ENCODE measurements at places on chromosomes 13 and 19.

- no peak for DNase-seq
Observed at GRCh38 chr13:101013245-101013644, 338.6 kb upstream of the TMTC4 start.

DNA sequence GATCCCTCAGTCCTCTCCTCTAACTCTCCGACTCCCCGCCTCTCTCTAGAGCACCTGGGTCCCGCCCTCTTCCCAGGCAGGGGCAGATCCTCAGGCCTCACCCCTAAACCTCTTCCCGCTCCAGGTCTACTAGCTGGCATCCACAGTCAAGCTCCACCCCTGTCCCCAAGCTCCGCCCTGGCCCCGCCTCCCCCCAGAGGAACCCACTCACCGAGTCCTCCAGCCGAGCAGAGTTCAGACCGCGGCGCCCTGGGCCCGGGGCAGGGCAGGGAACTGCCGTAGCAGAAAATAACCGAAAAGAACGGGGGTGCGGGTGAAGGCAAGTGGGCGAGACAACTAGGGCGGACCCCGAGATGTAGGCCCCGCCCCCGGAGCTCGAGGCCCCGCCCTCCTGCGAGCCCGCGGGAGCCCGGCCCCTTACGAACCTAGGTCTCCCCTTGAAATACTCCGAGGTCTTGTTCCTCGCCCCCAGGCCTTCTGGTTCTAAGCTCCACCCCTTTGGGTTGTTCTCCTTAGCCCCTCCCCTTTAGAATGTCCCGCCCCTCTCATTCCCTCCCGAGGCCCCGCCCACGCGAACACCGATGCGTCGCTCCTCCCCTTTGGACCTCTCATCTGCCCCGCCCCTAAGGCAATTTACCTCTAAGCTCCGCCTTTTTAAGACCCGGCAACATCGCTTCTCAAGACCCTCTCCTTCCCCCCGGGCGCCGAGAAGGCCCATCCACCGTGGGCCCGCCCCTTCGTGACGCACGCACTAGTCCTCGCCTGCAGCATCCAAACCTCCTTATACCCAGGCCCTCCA, at the start of gene GGN:
Gene GGN, minus strand, starts transcription at position 485 of the 799 bp plus-strand sequence. CDS start 773 bp downstream, outside the sequence.
- peak; percentile 73 for DNase-seq

- DNase-seq: no peak
Observed at GRCh38 chr13:60411983-60412382, 15.0 kb downstream of the TDRD3 start.

DNA sequence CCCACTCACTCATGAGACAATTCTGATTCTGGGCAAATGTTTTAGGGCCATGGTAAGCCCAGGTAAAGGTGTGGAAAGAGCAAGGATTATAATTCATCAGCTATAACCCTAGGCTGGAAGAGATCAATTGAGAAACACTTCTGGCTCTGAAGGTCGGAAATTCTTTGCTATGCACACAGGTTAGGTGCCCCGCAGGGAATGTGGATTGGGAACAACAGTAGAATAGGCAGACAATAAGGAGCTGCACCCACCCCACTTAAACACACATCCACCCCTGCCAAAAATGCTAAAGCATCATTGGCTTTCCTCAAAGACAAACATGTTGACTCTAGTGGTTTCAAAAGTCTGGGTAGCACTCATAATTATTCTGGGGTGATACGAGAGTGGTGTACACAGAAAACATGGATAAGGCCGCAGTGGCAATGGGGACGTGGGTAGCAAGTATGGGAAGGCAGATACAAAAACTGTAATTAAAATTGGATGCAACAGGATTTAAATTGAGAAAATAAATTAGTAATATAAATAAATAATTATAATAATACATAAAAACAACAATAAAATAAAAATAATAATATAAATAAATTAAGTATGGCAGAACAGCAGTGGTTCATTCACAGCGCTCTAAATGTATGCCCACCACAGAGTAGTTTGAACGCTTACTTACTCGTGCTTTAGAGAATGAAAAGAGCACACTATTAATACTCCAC, 8.6 kb downstream of the EFNB2 start:
- DNase-seq: no peak

GRCh38 chr13:44989941-44990340, 603 bp downstream of the GPALPP1 start:
- DNase-seq: no peak

DNA sequence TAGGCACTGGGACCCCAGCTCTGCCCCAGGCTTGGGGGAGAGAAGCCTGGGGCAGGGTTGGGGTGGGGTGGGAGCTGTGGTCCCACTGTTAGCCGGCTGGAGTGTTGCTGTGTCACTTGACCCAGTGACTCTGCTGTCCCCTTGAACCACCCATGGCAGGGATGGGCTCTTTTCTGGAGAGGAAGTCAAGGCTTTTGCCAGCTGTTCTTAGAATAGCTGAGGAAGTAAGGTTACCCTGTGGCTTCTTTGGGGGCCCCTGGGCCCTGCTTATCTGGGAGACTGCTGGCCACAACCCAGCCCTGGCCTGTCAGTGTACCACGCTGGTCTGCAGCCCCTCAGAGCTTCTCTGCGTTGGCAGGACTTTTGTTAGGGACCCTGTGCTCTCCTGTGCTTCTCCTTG, 9.1 kb downstream of the PNPLA6 start:
- no peak for DNase-seq

DNA sequence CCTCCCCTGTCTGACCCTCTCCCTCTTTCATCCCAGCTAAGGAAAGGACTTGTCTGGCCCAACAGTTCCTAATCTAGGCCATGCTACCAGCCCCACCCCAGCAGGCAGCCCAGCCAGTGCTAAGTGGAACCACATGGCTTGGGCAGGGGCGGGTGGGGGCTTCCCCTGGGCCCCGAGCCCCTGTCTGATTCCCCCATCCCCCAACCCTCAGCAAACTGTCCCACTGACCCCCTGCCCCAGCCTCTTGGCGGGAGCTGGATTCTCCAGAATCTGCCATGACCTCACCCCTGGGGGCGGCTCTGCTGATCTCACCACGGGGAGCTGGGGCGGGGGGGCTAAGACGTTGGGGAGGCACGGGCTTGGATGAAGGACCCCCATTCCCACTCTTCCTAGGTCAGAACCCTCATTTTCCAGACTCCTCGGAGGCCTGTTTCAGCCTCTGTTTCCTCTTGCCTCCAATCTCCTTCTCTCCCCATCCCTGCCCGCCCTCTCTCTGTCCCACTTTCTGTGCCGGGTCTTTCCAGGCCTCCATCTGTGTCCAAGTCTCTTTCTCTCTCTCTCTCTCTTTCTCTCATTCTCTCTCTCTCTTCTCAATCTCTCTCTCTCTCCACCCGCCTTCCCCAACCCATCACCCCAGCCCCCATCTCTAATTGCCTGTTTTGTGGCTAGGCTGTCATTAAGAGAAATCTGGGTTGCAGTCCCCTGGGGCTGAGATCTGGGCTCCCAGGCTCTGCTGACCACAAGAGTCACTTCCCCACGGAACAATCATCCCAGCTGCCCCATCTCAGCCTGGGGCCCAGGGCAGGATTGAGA, 2.7 kb downstream of the COL5A3 start:
- DNase-seq: no peak

DNA sequence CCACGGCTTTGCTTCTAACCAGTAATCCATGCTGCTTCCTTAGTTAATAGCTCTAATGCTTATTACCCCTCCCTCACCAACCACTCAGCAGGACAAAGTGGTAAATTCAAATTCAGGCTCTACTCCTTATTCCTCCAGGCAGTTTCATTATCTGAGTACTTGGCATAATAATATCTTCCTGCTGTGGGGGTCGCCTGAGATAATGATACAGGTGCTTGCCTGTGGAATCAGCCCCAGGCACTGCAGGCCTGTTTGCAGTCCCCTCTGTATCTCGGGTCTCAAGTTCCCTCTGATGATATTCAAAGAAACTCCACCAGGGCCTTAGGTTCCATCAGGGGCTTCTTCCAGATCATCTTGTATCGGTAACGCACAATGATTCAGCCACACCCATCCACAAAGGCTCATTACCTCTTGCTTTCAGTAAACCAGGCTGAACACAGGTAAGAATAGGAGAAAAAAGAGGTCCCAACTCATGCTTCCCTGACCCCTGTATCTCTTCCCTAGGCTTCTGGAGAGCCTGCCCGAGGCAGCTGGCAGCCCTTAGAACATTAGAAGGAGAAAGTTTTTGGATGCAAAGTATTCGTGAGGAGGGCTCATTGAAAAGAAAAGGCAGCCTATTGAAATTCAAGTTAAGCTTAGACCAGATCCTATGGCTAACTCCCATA, 14.3 kb upstream of the FOXO1 start:
- DNase-seq: no peak

GRCh38 chr19:50214699-50215543, 11.5 kb downstream of the MYH14 start:
- DNase-seq: no peak

GRCh38 chr19:1066251-1066747, 668 bp upstream of the ARHGAP45 start:
- DNase-seq: no peak

GRCh38 chr19:17455308-17456123, 5.2 kb downstream of the NXNL1 start:
- DNase-seq: no peak

DNA sequence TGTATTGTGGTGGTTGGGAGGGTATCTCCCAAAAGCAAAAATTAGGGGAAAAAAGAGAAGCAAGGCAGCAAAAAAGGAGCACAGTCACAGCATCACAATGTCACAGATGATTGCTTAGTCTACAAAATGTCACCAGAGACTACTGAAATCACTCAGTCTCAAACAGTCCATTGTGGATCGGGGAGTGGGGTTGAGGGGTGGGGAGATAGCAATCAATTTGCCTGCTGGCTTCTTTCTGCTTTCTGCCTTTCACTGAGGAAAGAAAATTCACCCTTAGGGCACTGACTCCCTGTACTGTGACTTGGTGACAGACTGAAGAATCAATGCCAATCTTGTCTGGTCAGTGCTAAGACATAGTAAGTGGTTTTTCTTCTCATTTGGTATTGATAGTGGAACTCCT, 2127.1 kb upstream of the PCDH20 start:
- no peak for DNase-seq

DNA sequence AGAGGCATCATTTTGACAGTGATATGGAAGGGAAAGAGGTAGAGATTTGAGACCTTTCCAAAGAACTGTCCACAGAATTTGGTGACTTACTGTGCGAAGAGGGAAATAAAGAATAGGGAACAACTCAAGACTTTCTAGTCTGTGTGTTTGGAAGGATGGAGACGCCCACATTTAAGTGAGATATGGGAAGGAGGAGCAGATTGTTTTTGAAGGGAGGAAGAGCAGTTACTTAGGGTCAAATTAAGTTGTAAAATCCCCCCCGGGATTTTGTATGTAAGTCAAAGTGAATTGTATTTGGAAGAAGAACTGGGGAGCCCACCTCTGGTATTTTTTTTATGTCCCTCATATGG, 1.2 kb downstream of the USPL1 start:
- no peak for DNase-seq

GRCh38 chr19:46296722-46297461, at the start of gene HIF3A:
Gene HIF3A (plus strand): TSS chr19:46297042. CDS start chr19:46297077, 35 bp downstream.
- no peak for DNase-seq

DNA sequence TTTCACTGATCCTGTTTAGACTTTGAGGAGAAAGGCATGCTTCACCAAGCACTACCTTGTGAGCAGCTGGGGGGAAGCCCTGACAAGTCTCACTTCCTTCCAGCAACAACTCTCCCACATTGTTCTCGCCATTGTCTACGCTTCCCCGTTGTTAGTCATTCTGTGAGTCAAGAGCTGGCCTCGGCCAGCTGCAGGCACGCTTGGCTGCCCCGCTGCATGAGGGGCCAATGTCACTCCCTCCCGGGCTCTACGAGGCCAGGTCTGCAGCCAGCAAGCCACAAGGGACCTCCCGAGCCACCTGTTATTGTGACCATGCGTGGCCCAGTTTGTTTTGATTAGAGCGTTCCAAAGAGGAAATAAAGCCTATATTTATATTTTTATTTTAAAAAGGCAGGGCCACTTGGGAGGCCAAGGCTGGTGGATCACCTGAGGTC, 220.9 kb downstream of the FOXO1 start:
- DNase-seq: no peak

- DNase-seq: no peak
Observed at GRCh38 chr13:31201341-31202031, 1.7 kb downstream of the B3GLCT start.

GRCh38 chr19:11046605-11047354, 42.5 kb upstream of the LDLR start:
- DNase-seq: no peak

DNA sequence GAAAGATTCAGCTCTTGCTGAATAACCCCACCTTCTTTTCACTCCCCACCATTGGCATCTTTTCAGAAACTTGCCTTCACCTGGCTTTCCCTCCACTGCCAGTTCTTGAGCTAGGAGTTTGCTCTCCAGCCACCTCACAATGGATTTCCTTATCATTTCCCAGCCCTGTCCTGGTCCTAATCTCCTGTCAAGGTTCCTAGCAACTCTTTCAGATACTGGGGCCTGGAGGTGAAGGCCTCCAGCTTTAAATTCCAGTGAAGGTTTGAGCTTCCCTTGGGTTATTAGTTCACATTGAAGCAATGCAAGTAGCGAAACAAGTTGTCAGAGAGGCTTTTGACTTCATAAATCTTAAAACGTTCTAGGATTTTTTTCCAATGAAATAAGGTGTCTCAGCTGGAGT, 320.8 kb upstream of the MAB21L1 start:
- no peak for DNase-seq

DNA sequence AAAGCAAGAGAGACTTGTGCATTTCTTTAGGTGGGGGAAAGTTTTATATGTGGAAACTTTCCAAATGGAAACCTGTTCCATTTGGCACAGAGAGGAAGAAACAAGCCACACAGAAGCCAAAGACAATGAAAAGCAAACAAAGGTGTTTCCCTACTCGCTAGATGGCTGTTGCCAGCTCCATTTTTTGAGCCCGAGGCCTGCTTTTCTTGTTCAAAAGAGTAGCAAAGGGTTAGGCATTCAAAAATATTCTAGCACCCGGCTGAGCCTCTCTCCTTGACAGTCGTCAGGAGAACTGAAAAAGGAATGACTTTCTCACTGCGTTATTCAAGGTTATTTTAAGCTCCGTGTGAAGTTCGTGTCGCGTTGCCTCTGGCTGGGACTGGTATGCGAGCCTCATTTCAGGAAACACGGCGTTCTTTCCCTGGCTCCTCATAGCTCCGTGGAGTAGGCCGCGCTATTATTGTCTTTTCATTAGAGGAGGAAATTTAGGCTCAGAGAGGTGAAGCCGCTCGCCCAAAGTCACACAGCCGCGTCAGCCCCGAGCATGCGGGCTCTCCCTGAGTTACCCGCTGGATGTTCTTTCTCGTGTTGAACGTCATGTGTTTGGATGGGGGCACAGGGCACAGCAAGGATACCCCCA, 7.6 kb downstream of the TRPM4 start:
- DNase-seq: no peak

DNA sequence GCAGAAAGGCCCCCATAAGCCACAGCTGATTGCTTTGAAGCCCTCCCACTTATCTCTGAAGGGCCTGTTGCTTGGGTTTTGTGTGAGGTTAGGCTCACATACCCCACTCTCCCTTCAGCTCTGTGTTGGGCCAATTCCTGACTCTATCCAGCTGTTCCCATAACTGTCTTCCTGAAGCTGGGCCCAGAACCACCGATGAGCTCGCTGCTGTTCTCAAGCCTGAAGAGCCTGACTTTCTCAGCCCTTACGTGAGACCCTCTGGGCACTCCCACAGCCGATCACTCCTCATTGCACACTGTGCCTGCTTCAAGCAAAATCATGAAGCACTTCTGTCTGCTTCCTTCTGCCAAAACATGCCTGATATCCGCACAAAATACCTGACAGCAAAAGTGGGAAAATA, 124.1 kb downstream of the CRYL1 start:
- DNase-seq: no peak

GRCh38 chr19:40466985-40467734, at the start of gene SPTBN4:
Gene SPTBN4 (plus strand): TSS chr19:40467001. CDS start chr19:40472622, 5,621 bp downstream.
- DNase-seq: no peak

All from stimulated activated CD4-positive, alpha-beta T cell treated with anti-CD3 and anti-CD28 coated beads, Interleukin-1b, Interleukin-23, amount 100 ng/mL, for 4 hours (primary cell).